ENCODE measurements at places on chromosomes 5 and 9.

DNA sequence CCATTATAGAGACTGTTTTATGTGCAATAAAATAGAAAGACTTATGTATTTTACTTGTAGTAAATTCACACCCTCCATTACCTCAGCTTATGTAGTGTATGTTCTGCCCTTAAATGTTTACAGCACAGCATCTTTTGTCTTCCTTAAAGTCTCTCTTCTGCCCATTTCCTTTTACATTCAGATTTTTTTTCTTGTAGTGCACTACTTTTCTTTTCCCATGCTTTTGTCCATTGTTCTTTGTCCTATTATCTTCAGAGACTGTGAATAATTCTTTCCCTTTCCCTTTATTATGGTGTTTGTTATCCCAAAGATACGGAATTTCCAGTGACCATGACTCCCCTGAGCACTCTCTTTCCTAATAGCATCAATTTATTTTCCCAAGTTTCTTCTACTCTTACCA, 66.1 kb upstream of the TYRP1 start:
- no peak for DNase-seq

DNA sequence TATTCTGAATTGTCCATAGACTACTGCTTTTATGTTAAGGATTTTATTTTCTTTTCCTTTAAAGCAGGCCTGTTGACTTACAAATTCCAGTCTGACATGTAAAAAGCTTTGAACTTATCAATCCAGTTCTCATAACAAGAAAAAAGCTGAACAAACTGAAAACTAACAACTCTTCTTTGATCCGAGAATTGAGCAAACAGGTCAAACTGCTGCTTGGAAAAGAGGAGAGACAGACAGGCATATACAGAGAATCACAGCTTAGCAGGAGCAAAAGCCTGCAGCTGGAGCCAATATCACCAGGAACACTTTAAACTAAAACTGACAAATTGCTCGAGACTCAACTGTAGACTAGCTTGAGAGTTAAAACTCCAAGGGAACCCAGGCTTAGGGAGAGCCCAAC, 85.8 kb downstream of the HINT1 start:
- DNase-seq: no peak

GRCh38 chr9:83620841-83621636, 1.9 kb upstream of the IDNK start:
- DNase-seq: peak; percentile 65

DNA sequence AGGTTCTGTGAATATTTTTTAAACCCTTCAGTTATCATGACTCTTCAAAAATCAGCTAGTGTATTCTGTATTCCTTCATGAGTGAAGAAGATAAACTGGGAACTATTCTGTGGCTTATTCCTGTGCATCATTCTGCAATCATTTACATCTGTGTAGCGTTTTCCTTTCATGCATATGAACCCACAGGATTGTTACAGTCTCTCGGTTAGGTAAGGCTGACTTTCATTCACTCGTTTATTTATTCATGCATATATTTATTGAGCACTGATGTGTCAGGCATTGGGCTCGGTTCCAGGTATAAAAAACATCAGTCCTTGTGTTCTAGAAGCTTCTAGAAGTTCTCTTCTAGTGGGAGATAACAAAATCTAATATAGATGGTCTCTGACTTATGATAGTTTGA, 318.4 kb downstream of the MAN2A1 start:
- no peak for DNase-seq

- DNase-seq: no peak
Measured at GRCh38 chr5:135373736-135374515, 25.1 kb downstream of the MACROH2A1 start.

- DNase-seq: no peak
Measured at GRCh38 chr9:82997476-82998140, 65.3 kb downstream of the RASEF start.

DNA sequence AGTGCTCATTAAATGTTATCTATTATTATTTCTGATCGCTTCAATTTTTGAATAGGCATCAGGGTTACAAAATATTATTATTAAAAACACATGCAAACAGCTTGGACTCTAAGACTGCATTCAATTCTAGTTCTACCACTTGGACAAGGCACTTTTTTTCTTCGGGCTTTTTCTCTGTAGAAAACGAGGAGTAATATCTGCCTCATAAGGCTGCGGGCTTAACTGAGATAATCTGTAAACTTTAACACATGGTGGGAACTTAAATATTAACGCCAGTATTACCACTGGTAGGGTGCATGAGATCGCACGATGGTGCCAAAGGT, 511 bp upstream of the SPDL1 start:
- no peak for DNase-seq

Data from LoVo (cell line).